Thymus (tissue), 14 donors: ENCODE measurements at places on chromosomes 12 and 14. TPM values are rescaled to one million over a fixed set of nuclear protein-coding genes. Genes with fewer than 3 reads are reported as not detected.

PTPRO gene
- total RNA-seq = 3.9 TPM

KRT77 gene
- 0.66 TPM for total RNA-seq

SDSL gene
- total RNA-seq = 2.1 TPM

CCDC196 gene
- 0.14 TPM for total RNA-seq

RNF31 gene
- 44.9 TPM for total RNA-seq

TMEM30B gene
- total RNA-seq = 3.1 TPM

SHMT2 gene
- 63.1 TPM for total RNA-seq

SLC39A5 gene
- 0.24 TPM for total RNA-seq

WASHC4 gene
- total RNA-seq = 34.9 TPM

MYO1H gene
- under 0.01 TPM for total RNA-seq

ANO4 gene
- 0.28 TPM for total RNA-seq

CLEC2B gene
- total RNA-seq = 29.7 TPM

FAM222A gene
- total RNA-seq = 0.71 TPM

AQP6 gene
- total RNA-seq = not detected

AQP5 gene
- 0.09 TPM for total RNA-seq

SSPN gene
- total RNA-seq = 4.0 TPM

TMEM52B gene
- total RNA-seq = 0.14 TPM

CLEC6A gene
- total RNA-seq = 0.09 TPM

TMEM233 gene
- 1.1 TPM for total RNA-seq

PLEKHG3 gene
- 7.7 TPM for total RNA-seq

RFLNA gene
- total RNA-seq = 0.33 TPM

SAMD15 gene
- total RNA-seq = 1.4 TPM

KLRG1 gene
- 7.4 TPM for total RNA-seq

ANKRD33 gene
- total RNA-seq = not detected

KRT85 gene
- 0.24 TPM for total RNA-seq

TOMM20L gene
- total RNA-seq = not detected

SMIM41 gene
- 0.42 TPM for total RNA-seq

HOXC4 gene
- total RNA-seq = 0.19 TPM

DPPA3 gene
- total RNA-seq = 0.19 TPM

LRP1-AS gene
- total RNA-seq = not detected

MIP gene
- total RNA-seq = 0.09 TPM

RASAL1 gene
- 1.7 TPM for total RNA-seq

SLC7A8 gene
- total RNA-seq = 3.2 TPM

CSRP2 gene
- total RNA-seq = 51.8 TPM

INSM2 gene
- 0.05 TPM for total RNA-seq

TRHDE gene
- total RNA-seq = 0.42 TPM

ADAMTS20 gene
- total RNA-seq = 0.09 TPM

FLRT2 gene
- total RNA-seq = 8.9 TPM

GNG2 gene
- total RNA-seq = 49.4 TPM

PPFIA2 gene
- 0.24 TPM for total RNA-seq

SLC22A17 gene
- total RNA-seq = 1.2 TPM

BIN2 gene
- total RNA-seq = 63.3 TPM

PTPN21 gene
- 0.99 TPM for total RNA-seq

CEBPE gene
- 2.5 TPM for total RNA-seq
